NCI-H2029 (cell line): ENCODE measurements at places on chromosomes 16 and 17.

DNA sequence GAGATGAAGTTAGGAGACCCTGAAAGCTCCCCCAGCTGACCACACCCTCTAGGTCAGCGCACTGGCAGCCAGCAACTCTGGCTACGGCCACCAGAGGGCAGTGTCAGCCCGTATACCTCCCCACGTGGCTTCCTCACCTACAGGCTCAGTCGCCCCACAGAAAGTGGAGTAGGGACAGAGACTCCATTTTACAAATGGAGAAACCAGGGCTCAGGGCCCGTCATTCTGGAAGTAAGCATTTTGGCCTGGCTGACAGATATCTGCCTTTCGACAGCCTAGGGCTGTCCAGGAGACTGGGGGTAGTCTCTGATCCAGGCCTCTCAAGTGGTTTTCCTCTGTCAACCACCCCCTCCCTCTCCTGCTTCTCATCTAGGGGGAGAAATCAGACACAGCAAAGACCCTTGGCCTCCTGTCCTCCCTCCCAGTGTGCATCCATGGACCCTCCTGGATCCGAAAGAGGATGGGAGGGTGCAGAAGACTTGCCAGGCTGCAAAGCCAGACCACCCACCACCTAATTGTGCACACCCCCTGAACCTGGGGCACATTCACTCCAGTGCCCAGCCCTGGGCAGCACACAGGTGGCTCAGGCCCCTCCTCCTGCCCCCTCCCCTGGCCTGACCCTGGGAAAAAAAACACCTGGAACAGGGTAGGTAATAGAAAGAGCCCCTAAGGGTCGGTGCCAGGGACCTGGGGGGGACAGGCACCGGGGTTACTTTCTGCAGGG lies 3.8 kb upstream of the HAP1 start:
- peak; percentile 60 for DNase-seq

DNA sequence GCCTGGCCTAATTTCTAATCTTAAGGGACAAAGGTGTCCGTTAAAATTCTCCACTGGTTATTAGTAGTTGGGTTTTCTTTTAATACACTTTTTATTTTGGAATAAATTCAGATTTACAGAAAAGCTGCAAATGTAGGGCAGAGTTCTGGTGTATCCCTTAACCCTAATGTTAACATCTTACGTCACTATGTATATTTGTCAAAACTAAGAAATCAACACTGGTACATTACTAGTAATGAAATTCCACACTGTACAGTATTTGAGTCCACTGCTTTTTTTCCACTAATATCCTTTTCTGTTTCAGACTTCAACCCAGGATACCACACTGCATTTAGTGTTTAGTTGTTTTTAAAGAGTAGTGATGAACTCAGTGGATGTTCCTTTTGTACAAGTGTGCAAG lies 18.7 kb upstream of the KPNA2 start:
- no peak for DNase-seq

- DNase-seq, result no peak
These were observed 38.4 kb upstream of the STAC2 start for GRCh38 chr17:39264119-39264518.

DNA sequence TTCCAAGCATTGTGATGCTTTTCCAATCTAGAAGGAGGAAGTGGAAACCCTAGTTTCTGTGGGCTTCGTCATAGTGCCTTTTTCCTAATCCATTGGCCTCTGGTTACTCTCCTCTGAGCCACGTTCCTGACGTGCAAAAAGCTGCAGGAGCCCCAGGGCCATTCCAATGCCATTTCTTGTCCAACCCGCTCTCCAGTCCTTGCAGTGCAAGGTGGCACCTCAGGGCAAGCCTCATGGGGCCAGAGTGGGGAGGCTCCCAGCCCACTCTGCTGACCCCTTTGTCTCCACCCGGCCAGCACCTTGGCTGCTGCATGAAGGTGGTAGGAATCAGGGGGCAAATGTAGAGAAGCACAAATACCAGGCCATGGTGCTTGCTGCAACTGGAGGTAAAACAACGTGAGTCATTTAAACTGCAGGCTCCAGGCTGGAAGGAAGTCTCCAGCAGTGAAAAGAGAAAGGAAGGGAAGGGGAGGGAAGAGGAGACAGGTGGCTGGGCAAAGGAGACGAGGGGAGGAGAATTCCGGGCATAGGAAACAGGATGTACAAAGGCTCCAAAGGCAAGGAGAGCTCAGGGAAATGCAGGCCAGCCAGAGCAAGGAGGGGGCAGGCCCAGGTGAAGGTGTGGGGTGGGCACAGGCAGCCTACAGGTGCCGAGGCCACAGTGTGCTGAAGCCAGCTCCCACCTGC lies 168.2 kb upstream of the TNRC6C start:
- peak; percentile 47 for DNase-seq

DNA sequence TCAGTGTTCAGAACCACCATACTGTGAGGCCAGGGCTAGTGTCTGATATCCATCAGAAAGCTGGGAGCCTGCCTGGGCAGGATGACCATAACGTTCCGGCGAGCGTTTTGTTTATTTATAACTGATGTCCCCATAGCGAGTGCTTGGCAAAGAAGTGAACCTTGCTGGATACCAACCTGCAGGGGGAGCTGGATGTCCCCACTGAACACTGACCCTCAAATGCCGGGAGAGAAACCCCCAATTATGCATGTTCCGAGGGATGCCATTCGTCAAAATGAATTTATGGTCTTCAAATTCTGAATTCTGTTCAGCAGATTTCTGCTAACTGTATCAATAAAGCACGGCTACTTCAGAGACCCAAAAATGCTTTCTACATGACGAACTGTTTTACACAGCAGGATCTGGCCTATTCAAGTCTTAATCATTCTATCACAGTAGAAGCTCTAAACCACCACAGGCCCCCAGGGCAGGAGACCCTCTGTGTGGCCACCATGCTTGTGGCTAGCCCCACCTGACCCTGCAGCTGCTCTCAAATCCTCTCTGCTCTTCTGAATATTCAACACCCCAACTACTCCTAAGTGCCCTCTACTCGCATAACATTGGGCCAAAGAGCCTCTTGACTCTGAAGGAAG lies 15.2 kb downstream of the MED24 start:
- no peak for DNase-seq

DNA sequence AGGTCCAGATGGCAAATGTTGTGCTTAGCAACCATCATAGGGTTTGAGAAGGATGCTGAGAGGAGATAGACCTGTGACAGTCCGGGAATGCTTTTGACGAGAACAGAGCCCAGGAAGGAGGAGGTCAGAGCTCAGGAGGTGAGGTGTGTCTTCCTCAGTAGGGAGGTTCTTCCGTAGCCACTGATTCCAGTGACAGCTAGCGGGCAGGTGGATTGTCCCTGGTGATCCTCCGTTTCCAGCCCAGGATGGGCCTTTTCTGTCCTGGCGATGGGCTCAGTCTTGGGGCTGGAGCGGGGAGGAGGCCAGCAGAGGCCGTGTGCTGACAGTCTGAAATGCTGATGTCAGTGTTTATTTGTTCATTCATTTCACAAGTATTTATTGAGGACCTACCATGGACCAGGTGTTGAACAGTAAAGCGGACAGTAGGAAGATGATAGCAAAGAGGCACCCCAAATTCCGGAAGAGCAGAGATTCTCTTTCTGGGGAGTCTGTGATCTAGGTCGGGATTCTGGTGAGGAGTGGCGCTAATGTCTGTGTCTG lies 38.8 kb downstream of the KIAA0513 start:
- no peak for DNase-seq

DNA sequence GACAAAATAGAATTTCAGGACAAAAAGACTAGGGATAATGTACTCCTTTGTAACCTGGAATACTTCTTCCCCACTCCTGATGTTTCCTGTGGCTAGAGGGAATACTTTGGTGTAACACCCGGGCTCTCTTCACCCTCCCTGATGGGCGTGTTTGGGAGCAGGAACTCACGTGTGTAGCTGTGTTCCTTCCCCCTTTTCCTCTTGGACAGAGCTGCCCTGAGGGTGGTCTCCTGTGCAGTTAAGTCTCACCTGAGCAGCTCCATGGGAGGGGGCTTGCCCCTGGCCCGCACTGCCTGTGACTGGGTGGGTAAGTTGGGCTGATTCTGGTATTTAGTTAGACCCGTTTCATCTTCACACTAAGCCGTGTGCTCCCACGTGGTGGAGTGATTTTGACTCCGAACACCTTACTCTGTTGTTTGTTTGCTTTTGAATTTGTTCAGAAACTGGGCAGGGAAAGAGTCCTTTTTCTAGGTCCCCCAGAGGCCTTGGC lies 87.9 kb downstream of the OR1D5 start:
- no peak for DNase-seq

GRCh38 chr16:85029408-85029784 lies 1.8 kb downstream of the KIAA0513 start:
- no peak for DNase-seq

DNA sequence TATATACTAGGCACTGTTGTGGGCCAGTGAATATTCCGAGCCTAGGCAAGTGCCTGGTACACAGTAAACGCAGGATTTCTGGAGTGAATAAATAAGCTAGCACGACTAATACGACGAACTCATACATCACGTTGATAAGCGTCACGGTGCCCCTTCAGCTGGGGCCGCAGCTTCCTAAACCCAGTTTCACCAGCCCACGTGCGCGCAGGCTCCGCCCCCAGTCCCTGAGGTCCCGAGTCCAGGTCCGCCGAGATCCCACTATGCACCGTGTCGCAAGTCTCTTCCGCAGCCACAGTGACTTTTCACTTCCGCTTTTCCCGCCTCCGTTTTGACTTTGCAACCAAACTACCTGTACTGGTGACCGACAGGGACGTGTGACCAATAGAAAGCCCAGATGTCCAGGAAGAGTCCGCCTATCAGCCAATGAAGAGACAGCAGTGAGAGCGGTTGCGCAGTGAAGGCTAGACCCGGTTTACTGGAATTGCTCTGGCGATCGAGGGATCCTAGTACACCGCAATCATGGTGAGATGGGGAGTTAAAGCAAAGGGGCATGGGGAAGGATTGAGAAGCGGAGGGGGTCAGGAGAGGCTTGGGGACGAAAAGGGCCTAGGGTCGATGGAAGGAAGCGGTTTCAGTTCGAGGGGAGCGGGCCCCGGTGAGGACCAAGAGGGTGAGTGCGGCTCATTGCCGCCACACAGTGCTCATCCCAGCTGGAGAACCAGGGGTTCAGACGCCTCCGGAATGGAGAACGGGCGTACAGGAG lies at the start of gene PSMB3:
Gene PSMB3, plus strand, starts transcription at position 434 of the 763 bp plus-strand sequence. Its CDS starts 86 bp downstream, at position 520.
- peak; percentile 98 for DNase-seq

DNA sequence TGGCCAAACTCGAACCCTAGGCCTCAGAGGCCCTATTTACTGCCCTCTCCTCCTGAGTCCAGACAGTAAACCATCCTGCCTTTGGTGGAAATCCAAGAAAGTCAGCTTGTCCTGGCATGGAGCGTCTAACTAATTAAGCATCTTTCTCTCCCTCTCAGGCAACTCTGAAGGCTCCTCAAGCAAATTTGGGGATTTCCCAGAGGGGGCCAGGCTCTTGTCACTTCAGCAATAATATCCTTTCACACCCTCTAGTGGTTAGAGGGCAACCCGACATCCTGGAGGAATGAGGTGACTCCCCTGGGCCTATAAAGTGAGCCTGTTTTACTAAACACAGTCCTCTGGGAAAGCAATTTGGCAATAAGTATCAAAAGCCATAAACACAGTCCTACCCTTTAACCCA lies 60.4 kb downstream of the NOG start:
- DNase-seq, result no peak

DNA sequence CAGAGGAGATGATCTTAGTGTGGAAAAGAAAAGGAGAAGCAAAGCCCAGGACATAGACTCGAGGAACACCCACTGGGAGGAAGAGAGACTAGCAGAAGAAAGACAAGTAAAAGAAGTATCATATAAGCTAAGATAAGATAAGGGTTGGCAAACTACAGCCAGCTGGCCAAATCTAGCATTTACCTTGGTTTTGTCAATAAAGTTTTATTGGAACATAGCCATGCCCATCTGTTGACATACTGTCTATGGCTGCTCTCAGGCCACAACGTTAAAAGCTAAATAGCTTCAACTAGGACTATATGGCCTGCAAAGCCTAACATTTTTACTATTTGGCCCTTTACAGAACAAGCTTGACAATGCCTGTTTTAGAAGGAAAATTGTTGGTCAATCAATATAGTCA lies 166.4 kb upstream of the AXIN2 start:
- DNase-seq, result no peak

DNA sequence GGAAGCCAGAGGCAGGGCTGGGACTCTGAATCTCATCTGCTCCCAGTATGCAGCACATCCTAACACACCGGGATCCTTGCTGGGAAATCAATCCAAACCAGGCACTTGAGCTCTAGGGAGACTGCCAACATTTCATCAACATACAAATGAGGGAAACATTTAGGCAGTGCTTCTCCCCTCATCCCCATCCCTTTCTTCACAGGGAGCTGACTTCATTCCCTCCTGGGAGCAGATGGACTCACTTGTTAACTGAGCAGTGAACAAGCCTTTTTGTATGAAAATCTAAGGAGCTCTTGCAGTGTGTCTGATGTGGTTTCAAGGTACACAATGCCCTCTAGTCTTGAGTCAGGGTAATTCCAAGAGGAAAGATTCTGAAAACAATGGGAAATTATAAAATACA lies 96.3 kb downstream of the TMEM114 start:
- DNase-seq, result no peak

GRCh38 chr16:85767531-85767930 lies 16.6 kb upstream of the C16orf74 start:
- no peak for DNase-seq

DNA sequence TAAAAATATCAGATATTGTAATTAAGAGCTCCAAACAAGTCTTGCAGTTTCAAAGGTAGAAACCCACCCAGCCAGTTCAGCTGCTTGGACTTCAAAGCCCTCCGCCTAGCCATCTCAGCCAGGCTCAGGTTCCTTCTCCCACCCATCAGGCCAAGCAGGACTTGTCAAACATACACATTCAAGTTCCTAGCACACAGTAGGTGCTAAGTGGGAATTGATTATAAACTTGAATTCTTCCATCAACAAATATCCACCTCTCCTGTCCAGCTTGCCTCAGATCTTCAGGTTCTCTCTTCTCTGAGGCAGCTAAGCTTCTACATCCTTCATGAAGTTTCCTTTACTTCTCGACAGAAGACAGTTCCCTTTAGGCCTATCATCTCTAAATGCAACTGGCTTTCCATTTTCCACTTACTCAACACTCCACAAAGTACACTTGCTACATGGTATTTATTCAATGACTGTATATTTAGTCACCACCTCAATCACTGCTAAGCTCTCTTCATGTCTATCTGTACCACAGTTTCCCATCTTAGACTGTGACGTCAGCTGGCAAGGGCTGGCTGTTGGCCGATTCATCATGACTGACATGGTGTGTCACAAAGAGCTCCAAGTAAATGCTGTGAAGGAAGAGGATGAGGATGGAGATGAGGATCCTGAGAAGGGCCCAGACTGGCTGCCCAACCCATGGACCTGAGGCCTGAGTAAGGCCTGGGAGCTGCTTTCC lies 13.3 kb upstream of the COG7 start:
- no peak for DNase-seq

DNA sequence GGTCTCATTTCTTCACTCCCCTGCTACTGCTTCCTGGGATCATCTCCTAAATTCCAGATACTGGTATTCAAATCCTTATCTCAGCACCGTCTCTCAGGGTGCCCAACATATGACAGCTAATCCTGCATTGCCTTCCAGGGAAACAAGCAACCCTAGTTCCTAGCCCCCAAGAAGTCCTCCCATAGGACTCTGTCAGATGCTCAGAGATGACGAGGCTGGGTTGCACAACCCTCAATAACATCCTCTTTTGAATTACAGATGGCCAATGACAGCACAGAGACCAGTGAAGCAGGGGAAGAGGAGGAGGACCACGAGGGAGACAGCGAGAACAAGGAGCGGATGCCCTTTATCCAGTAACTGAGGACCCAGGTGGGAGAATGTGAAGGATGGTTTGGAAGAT lies 45.0 kb upstream of the CLEC3A start:
- no peak for DNase-seq
